ENCODE measurements at places on chromosomes 13 and 19. TPM values are rescaled to one million over a fixed set of nuclear protein-coding genes. Genes with fewer than 3 reads are reported as not detected.

GRCh38 chr13:33383724-33384577 is 98.4 kb upstream of the STARD13 start:
- no peak for DNase-seq

KLK2 gene
- not detected for total RNA-seq

BST2 gene
- total RNA-seq, result 124 TPM

FIZ1 gene
- total RNA-seq, result 25.8 TPM

DNA sequence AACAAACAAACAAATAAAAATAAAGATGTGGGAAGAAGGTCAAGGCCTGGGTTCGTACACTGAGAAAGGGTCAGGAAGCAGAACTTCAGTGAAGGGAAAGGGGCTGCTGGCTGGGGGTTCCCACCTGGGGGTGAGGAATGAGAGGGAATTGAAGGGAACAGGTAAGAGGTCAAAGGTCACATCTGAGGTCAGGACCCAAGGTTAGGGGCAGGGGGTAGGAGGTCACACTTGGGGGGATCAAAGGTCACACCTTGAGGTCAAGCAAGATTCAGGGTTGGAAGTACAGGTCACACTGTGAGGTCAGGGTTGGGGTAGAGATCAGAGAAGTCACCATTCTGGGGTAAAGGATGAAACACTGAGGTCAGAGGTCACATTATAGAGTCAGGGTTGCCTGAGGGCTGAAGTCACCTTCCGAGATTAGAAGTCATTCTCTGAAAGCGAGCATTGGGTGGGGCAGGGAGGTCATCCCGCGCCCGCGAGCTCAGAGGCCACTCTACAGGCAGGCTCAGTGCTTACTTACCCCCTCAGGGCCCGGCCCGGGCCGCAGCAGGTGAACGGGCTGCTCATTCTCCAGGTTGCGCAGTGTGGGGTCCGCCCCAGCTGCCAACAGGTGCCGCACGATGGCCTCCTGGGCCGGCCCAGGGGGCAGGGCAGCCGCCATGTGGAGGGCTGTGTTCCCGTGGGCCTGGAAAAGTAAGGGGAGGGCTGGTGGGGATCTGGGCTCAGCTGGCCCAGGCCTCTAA is 10.8 kb downstream of the NFKBID start:
- DNase-seq, result no peak

DNA sequence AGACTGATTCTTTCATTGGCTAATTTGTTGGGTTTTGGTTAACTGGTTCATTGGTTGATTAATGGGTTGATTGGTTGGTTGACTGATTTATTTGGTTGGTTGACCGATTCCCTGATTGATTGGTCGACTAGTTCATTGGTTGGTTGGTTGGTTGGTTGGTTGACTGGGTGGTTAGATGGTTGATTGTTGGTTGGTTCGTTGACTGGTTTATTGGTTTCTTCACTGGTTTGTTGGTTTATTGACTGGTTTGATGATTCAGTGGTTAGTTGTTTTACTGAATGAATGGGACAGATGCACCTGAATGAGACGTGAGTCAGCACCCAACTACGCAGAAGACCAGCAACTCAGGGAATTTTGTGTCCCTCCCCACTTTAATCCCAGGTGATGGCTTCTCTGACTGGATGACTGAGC is 2.7 kb upstream of the NUP62 start:
- DNase-seq, result no peak

- DNase-seq, result no peak
Observed at GRCh38 chr19:15108145-15108844, 1.1 kb downstream of the SYDE1 start.

DNA sequence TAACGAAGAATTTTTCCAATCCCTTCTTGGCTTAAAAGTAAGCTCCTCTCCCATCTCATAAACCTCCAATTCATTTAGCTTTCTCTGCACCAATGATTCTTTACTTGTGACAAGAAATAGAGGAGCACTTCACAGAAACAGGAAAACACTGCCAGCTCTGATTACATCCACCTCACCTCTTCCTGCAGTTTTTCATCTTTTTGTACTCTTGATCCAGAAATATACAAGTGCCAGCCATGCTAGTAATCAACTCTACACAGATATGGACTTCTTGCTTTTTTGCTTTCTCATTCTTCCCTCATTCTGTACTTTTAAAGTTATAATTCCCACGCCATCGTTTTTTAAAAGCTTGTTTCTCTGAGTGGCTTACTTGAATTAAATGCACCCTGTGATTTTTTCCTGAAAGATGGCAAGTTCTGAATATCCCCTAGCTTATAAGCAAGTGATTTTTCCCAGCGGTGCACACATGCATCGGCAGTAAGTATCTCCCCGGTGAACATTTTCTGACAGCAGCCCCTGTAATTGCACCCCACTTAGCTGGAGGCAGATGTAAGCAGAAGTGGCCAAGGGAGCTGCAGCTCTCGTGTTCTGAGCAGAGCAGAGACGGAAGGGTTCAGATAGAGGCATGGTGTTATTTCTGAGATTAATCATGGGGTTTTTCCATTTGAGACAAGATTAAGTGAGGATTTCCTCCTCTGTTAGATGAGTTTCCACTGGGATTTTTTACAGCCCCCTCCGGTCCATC is 340.7 kb downstream of the SLC7A1 start:
- DNase-seq, result no peak

DNA sequence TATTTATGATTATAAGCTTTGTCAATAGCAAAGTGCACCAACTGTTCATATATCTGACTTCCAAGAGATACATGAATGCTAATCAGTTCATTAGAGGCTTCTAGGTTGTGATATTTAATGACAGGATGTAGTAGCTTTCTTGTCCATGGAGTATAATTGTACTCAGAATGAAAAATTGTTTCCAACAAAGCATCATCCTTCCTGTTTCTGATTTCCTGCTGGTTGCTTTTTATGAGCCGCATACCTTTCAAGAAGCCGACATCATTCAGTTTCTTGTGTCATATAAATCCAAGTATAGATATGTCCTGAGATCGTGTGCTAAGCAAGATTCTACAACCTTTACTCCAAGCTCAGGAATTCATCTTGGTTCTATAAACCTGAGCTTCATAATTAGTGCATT is 326.6 kb downstream of the DIAPH3 start:
- DNase-seq, result no peak

LIG1 gene
- total RNA-seq, result 135 TPM
